ENCODE measurements at places on chromosomes 6 and 20.

DNA sequence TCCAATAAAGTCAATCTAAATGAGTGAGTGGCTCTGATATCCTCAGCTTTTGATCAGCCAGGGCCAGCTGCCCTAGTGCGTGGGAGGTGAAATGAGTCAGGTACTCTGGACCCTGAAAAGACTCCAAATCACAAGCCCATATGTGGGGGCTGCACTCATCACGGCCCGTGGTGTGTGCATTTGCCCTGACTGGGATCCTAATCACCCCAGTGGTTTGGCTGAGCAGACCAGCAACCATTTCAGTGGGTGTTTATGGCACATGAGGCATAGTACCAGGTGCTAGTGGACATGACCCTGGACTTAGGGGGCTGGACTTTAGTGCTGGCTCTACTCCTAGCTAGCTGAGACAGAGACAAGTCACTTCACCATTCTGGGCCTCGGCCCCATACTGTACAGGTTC lies 39.4 kb downstream of the SCML4 start:
- DNase-seq: no peak

GRCh38 chr6:138293428-138294395 lies 75.4 kb upstream of the PBOV1 start:
- no peak for DNase-seq

DNA sequence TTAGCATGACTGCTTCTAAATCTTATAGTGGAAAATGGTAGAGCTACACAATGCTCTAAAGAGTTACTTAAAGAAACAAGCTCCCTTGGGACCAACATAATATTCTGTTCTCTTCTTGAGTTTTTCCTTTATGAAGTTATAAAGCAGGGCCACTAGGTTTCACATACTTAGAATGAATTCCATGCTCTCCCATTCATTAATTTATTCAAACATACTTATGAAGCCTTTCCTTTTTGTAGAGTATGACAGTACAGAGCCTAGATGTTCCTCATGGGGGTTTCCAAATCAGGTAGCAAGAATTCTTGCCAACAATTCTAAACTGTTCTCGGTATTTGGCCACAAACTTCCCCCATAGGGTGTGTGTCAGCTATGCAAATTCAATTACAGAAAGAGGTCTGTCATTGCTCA lies 20.6 kb upstream of the FABP7 start:
- DNase-seq: no peak

- no peak for DNase-seq
Observed at GRCh38 chr20:346640-347316, at the start of gene NRSN2. NRSN2 (plus strand) TSS chr20:347111; CDS start chr20:349644, 2,533 bp downstream.

DNA sequence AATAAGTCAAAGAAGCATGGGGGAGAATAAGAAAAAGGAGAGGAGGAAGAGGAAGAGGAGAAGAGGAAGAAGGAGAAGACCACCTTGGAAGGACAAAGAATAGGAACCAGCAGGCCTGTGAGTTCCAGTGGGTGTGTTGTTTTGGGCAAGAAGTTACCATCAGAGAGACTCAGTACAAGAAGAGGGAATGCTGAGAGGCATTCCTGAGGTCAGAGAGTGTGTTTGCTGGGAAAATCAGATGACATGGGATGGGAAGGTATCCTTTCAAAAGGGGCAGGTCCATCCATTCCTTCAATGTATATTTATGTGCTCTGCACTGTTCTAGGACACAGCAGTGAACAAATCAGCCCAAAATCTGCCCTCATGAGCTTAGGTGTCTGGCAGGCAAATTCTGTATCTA lies 40.5 kb upstream of the PRIM2 start:
- DNase-seq: no peak

- DNase-seq: no peak
Observed at GRCh38 chr6:33654831-33655554, 33.9 kb downstream of the ITPR3 start.

- no peak for DNase-seq
Observed at GRCh38 chr6:36735110-36736071, 37.8 kb downstream of the RAB44 start.

DNA sequence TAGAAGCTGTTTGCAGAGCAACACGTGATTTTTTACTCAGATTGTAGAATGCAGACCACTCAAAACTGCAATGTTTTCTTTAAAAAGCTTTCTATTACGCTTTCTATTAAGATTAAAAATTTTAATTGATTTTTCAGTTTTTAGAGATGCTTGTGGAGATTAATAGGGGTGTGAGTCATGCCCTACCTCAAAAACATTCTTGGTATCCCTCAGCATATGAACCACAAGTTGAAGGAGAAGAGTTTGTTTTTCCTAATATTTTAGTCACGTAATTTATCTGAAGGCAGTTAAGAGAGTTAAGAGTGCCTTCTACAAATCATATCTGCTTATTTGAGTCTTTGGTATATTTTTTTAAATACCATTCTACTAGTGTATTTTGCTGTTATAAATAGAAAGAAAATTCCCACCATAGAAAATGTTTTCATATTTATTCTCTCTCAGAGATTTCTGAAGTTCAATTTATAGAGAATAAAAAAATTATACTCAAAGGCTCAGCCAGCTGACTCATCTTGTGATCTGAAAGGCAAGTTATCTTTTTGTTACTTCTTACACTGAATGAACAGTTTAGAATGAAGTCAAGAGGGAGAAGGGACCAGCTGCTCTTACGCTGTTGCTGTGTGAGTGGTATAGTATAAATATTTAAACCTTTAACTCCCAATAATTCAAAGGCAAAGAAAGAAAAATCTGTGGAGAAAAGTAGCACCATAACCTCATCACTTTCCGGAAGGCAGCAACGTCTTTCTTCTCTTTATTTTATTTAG lies 7.6 kb downstream of the RIPOR2 start:
- no peak for DNase-seq

DNA sequence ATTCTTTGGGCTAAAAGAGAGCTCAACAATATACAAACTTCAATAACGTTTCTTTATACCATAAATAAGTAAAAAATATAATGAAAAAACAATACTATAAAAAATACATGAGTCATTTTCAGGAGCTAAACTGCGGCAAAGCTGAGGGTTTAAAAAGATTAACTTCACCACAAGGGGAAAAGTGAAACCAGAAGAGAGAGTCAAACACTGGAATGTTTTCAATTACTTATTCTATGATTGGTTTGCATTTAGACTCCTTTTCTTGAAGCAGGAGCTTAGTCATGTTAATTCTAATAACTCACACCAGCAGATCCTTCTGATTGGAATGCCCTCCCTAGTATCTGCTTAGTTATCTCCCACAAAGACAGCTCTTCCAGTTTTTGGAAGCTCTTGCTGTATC lies 627.3 kb downstream of the UTRN start:
- DNase-seq: no peak

DNA sequence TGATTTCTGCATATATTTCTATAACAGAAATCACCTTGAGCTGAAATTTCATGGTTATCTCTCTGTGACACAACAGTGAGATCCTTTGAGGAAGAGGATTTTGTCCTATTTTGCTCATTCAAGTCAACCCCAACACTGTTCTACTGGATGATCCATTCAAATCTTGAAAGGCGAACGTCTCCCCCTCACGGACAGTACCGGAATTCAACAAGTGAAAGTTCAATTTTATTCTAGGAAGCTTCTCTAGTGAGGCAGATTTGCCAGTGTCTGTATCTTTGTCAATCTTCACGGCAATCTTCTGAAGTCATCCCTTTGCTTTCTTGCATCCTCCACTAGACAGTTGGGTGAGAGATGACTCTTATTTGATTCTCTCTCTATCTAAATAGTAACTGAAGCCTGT lies 91.7 kb upstream of the PDE7B start:
- DNase-seq: no peak

DNA sequence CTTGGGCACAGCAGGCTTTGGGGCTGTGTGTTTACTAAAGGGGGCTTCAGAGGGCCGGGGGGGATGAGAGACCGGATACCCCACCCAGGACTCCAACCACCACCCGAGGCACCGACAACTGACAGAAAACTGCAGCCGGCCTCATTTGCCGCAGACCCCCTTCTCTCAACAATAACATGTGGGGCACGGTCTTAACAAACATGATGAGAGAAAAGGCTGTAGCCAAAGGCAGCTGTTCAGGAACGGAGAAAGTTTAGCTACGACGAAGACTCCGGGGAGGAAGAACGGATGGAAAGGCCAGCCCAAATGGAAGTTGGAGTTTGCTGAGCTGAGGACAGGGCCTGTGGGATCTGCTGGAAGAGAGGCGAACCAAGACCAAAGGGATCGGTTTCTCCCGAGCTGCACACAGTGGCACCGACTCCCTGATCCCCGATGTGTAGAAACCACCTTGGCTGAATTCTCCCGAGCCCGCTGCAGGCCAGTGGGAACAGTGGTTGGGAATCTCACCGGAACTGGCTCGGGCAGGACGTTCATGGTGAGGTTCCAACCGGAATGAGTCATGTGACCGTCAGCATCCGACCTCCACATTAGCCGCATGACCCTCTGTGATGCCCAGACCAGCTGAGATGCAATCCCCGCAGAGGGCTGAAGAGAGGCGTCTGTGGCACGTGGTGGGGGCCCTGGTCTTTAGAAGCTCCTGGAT lies 359.3 kb downstream of the TAF4 start:
- no peak for DNase-seq

DNA sequence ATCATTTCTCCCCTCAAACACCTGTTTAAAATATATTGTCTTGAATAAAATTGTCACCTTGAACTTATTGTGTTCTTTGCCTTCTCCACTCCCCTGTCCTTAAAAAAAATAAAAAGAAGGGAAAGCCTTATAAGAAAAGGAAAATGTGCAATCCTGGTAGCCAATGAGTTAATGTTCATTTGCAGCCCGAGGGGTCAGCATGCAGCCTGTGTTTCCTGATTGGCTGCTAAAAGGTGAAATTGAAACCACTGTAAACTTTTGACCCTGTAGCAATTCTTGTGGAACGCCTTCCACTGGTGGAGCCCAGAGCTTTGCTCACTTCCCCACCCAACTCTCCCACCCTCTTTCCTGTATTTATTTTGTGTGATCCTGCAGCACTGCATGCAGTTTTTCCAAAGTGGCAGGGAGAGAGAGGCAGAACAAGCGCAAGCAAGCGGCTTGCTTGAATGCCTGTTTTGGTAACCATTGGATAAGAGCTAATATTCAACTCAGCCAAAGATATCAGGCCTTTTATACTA lies 74.9 kb downstream of the NCOA3 start:
- DNase-seq: no peak

- DNase-seq: no peak
Observed at GRCh38 chr6:107390685-107391435, 68.5 kb downstream of the PDSS2 start.

GRCh38 chr20:3400260-3401155 lies 7.0 kb downstream of the DNAAF9 start:
- no peak for DNase-seq

DNA sequence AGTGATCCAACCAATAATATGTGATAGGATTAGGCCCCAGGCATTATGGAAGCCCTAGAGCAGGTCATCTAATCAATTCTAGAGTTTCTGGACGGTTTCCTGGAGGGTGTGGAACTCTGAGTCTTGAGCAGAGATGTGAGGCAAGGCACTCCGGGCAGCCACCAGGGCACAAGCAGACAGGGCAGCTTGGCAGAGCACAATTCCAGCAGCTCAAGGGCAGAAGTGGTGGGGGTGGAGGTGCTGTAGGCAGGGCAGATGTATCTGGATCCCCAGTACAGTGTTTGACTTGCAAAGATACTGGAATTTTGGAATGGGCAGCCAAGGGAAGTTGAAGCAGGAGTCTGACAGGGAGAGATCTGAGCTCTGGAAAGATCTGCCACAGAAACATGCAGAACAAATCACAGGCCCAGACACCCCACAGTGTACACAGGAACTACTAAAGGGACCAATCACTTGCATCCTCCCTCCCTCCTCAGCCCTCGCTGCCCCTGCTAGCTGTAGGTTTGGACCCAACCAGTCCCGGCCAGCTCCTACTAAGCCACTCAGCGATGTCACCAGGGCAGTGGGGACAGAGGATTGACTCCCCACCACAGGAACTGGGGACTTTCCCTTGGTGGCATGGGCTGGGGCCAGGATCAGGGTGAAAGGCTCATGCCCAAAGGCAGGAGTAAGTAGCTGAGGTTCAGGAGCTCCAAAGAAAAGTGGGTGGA lies 47.0 kb downstream of the TFEB start:
- DNase-seq: no peak

DNA sequence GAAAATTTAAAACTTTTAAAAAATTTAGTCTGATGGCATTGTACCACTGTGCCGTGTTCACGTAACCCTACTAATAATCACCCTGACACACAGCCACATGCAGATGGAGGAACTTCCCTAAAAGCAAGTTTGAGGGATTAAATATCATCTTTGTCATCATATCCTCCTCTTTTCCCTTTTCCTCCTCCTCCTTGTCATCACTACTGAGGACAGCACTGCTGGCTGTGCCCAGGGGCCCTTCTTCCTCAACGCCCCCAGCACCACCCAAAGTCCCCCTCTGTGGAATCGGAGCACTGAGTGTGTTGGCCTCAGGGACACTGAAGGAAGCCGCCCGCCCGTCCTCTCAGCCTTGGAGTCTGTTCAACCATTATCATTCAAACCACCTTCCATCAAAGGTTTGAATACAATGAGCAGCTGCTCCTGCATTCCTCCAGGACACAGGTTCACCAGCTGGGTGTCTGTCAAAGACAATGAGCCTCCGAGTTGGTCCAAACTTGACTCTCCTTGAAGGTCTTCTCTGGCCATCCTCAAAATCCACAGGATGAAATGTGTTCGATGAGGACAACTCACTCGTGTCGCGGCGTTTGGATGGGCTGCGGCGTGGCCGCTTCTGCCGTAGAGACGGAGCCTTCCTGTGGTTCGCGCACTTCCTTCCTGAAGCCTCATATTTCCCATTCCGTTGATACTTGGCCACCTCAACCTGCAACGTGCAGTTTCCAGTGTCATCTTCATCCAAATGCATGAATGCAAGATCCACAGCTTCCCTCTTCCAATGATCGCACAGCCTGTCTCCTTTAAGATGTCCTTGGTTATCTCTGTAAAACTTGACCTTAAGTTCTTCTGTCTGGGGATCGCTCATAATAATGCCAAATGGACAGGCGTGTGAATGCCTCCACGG lies 23.3 kb downstream of the NQO2 start:
- DNase-seq: no peak

DNA sequence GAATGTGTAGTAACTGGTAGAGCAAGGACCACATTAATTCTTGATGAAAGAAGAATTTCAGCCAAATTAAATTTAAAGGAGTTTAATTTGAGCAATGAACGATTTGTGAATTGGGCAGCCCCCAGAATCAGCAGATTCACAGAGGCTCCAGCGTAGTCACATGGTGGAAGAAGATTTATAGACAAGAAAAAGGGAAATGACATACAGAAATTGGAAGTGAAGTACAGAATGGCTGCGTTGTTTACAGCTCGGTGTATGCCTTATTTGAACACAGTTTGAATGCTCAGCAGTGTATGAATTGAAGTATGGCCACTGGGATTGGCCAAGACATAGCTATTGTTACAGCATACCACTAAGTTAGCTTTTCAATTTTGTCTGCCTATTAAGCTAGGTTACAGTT lies 173.6 kb upstream of the ARG1 start:
- no peak for DNase-seq

DNA sequence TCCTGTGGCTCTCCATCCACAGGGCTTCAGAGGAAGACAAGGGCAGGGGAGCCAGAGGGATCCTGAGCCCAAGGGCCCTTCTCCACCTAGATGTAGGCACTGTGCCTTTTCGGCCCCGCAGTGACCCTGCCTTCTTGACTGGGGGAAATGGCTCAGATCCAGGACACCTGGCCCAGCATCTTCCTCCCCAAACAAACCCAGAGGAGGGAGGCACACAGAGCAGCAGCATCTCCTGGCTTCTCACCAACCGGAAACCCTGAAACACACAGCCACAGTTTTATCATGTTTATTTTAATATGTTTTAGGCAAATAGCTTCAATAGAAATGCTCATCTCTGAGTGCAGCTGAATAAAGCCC lies 84.5 kb upstream of the LRFN2 start:
- DNase-seq: no peak

GRCh38 chr6:67467341-67467740 lies 1167.7 kb upstream of the ADGRB3 start:
- DNase-seq: no peak

Measured in activated CD4-positive, alpha-beta T cell treated with anti-CD3 and anti-CD28 coated beads for 24 hours (primary cell).